ENCODE measurements at places on chromosomes 6 and 20.

DNA sequence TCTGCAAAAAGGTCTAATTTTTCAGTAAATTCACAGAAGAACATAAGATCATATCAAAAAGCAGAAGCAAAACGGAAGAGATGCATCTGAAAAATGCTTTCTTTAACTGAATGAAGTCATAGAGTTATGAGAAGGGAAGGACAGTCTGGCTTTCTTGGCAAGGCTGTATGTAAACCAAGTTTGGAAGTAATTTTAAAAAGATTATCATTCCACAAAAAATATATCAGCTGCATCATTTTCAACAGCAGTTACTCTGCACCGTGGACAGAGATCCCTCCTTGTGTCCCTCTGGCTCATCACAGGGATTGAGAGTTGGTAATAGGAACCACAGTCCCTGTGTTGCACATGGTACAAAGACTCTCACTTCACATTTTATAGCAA, 258.5 kb downstream of the HIVEP2 start:
- DNase-seq = no peak

- DNase-seq = no peak
These were observed 577.9 kb upstream of the FLRT3 start for GRCh38 chr20:14915356-14915755.

DNA sequence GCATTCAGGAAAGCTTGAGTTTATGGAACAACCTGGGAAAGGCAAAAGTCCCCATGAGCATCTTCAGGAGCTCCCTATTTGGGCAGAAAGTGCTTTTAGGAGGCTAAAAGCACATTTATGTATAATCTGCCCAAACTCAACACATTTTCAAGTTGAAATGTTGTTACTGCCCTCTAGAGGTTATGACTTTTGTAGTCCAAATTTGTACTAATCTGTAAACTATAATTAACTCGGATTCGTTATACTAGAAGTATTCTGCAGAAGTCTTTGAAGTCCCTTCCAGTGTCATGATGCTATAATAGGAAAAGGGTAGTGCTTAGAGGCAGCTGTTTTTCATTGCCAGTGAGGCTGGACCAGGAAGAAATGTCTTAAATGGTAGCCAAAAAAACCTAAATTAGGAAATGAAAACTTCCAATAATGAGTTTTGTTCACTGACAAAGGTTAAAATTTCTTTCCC, 44.8 kb upstream of the EMILIN3 start:
- peak; percentile 93 for DNase-seq

DNA sequence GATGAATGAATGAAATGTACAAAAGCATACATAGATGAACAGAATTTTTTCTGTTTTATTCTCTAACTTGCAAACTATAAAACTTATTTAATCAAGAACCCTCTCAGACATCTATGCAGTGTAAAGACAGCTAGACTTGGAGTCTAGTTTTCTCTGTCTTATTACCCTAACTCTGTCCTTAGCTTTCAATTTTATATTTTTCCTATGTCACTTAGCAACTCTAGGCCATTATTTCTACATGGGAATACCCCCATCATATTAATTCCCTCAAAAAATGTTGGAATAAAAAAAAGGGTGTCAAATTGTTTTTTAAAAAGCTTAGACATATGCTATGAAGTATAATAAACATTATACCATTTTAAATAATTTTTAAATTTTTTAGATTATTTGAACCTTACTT, 1.2 kb downstream of the RHAG start:
- no peak for DNase-seq

DNA sequence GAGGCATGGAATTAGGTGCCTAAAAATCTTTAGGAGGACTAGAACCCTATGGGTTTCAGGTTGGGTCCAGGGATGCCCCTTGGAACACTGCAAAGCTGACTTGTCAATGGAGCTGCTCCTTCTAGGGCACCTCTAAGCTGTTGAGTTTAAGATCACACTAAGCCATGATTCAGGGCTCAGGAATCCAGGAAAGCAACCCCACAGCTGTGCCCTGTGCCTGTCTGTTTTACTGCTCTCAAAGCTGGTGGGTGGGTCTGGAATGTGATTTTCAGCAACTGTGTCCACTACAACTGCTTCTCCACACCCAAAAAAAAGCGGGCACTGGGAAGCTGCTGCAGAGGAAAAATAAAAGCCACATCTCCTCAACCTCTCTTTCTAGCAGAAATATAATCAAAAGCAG, 310.4 kb upstream of the MOCS1 start:
- DNase-seq = no peak

DNA sequence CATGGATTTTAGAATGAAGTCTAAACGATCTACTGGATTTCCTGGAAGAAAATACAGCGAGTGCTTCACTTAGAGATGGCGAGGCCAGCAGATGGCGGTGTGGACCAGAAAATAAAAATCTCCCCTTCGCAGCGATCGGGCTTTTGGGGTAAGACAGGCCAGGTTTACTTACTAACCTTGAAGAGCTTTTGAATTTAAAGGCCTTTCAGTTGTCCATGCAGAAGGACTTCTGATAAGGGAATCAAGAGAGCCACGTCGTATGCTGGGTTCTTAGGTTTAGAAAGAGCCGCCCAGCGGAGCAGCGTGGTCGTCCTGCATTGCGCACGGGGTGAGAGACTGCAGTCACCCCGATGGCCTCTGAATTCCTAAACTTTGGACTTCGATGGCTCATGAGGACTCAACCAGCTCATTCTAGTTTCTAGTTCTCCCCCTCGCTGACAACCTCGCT, 125.2 kb upstream of the RALGAPA2 start:
- peak; percentile 91 for DNase-seq

DNA sequence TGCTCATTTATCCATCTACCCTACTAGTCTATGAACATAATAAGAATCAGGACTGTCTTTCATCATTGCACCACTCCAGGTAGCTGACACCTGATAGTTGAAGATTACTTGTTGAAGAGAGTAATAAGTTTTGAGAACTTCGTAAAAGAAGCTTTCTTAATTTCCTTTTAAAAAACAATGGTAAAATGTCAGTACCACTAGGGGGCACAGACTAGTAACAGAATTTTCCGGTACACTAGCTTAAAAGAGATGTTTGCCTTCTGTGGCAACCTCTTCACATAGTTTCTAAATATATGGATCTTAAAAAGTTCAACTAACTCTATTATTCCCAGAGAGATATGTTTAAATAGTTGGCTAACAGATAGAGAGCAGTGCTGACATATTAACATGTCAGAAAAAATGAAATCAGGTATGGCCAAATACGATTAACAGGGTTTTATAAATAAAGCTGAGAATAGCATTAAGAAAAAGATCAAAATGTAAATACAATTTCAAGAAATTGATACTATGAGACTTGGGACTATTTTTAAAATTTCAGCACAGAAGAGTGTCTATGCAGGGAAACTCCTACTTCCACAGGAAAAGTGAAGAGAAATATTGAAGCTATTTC, 5.4 kb upstream of the KCNQ5 start:
- peak; percentile 83 for DNase-seq

DNA sequence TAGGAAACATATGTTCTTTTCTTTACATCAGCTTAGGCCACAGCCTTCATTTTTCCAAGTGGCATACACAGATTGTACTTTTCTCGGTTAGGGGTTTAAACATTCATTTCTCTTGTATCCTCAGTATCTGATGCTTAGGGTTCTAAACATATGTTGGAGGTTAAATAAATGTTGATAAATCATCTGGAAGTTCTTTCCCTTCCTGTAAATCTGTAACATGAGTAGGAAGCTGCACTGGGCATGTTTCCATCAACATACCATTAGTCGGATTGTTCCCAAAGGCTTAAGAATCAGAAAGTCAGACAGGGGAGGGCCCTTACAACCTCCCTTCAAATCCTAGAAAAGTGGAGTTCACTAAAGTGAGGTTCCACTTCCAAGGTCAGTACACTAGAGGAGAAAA, 54.8 kb upstream of the BCLAF1 start:
- no peak for DNase-seq

DNA sequence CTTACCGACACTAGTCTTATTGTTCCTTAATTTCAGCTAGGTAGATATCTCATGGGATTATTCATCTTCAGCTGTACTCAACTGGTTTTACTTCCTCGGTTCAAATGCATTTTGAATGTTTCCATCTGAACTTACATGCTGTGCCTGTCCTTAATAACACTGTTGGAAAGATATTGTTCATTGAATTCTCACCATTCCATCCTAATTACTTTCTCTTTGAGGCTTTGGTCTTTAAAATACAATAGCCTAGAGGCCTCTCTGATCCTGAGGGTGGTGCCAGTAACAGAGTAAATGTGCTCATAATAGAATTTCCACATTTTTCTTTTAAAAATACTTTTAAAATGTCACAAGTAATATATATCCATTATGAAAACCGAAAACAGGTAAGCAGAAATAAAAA, 54.0 kb downstream of the IL20RA start:
- DNase-seq = no peak

- DNase-seq = no peak
These were observed 1242.1 kb downstream of the HACE1 start for GRCh38 chr6:103617642-103618041.

DNA sequence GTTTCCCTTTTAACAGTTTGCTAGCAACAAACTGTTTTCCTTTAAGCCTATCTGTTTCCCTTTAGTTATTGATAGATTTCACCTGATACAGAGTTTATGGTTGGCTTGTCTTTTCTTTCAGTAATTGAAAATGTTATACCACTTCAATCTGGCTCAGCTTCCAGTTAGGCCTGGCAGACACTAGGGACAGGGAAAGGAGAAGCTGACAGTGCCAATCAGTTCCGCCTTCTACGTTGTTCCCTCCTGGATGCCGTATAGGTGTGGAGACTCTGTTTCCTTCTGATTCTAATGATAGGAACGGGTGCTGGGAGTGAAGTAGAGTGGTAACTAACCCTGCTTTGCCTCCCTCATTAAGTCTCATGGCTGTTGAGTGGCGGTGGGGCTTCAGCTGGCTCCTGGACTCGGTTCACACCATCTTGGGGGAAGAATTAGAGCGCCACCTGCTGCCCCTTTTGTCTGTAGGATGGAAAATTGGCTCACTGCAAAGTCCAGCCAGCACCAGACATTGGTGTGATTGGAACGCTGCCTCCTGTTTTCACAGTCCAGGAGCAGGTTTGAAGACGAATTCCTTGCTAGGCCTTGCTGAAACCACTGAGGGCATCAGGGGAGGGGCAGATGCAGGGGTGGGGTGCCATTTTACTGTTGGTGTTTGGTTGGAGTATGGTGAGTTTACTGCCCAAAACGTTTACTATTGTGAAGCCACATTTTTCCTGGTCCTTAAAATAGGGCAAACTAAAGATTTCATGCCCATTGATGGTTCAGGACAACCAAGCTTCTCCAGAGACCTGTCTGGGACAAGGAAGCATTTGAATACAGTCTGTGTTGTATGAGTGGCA, 1729.5 kb downstream of the GRIK2 start:
- no peak for DNase-seq

GRCh38 chr6:152124429-152125074, 317.1 kb downstream of the ESR1 start:
- DNase-seq = peak; percentile 85

DNA sequence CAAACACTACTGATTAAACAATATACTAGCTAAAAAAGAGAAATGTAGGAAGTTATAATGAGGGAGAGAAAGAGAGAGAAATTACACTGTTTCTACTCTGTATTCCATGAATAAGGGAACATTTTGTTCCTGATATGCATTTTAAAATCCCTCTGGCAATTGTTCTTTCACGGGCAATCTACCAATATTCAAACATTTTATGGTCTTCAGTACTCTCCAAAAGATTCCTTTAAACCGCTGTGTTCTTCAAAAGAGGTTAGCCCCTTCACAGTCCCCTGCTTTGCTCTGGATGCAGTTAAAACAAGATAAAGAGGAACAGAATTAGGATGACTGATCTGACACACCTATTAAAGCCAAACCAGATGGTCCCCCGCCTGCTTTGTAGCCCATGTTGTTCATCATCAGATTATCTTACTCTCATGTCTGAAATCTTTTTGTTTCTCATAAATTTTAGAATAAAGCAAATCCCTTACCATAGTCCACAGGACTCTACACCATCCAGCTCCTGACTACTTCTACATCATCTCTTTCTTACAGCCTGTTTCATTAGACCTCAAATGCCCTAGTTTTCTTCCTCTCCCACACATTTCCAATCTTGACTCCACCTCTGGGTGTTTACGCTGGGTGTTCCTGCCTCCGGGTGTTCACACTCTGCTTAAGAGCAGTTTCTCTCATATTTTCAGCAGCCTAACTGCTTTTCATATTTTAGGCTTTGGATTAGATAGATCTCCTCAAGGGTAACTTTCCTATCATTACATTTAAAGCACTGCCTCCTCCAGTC, 399.7 kb downstream of the COL12A1 start:
- DNase-seq = peak; percentile 25

DNA sequence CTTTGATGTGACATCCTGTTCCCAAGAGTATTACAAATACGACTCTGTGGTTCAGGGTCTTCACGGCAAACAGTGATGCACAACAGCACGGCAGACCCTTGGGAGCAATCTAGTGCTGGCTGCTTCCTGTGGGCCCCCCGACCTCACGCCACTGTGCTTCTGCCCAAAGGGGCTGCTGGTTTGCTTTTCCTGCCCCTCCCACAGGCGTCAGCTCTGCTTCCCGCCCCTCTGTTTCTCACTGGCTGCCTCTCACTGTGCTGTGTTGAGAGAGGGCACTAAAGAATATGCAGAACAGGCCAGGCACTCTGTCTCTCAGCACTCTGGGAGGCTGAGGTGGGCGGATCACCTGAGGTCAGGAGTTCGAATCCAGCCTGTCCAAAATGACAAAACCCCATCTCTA, 554.5 kb upstream of the AGPAT4 start:
- DNase-seq = no peak

GRCh38 chr6:134533991-134534390, 216.1 kb upstream of the SGK1 start:
- DNase-seq = no peak

DNA sequence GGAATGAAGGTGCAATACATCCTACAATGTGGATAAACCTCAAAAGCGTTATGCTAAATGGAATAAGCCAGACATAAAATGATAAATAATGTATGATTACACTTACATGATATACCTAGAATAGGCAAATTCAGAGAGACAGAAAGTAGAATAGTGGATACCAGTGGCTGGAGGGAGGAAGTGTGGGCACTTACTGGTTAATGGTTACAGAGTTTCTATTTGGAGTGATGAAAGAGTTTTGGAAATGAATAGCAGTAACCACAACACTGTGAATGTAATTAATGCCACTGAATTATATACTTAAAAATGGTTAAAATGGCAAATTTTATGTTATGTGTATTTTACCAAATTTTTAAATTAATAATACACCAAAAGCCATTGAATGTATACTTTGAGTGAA, 71.4 kb upstream of the CST7 start:
- no peak for DNase-seq

DNA sequence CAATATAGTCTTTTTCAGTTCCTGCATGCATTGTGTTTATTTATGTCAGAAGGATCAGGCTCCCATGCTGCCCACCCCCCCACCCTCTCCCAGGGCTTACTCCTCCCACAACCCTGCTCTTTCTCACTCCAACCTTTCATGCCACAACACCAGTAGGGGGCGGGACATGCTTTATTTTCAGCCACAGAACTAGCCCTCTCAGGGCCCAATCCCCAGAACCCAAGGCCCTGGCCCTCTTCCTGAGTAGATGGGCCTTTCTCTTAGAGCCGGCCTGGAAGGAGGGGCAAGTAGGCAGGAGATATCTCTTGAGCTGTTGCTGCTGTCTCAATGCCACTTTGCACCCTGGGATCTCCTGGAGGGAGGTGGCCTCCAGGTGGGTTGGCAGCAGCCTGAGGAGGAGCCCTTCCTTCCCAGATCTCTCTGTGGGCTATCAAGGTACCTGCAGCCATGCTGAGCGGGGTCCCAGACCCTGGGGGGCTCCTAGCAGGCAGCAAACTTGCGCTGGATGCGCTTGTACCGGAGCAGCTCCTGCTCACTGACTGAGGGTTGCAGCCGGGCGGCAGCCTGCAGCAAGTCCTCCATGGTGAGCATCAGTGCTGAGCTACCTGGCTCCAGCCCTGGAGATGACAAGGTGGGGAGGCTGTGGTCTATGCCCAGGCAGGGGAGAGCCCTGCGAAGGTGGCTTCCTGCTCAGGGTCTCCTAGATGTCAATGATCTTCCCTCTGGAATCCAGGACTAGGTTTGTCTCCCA, 3.5 kb downstream of the GNMT start:
- peak; percentile 91 for DNase-seq

All from osteoblast (primary cell).